ENCODE measurements at places on chromosomes 11 and 22.

DNA sequence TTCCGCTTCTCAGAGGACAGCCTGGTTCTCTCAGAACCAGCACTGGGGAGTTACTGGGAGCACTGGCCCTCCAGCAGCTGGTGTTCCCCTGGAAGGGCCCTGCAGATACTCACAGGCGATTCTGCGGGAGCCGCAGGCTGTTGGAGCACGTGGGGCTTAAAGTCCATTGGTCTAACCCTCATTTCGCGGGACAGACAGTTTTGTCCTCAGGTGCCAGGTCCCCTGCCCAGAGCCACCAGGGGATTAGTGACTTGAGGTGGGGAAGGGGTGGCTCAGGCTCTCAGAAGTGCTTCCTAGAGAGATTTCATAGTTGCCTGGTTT is 53.9 kb downstream of the CACNA1I start:
- no peak for DNase-seq

DNA sequence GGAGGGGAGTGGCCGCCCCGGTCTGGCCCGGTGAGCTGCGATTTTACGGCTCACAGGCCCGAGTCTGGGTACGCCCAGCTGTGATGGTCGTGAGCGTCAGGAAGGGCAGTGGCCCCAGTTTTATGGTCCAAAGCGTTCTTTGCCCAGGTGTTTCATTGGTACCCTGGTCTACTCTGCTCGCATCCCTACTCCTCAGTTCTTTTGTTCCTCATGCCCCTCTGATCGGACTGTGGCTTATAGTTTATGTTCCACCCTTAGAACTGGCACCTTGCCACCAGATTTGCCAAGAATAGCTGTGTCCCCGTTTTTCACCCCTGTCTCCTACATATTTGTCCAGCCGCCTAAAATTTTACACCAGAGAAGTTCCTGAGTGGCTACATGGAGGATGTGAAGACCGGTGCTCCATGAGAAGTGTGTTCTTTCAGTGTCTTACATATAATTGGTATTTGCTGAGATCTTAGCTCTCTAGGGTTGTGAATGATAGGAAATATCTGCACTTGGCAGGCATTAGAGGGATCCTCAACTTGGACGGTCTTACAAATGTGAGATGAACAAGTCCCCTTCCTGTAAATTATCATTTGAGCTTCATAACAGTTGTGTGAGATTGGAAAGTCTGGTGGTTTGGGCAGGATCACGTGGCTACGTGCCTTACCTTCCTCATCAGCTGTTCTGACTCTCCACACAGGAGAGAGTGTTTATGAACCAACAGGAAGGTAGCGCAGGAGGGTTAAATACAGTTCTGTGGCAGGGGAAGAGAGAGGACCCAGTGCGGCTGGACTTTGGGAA is 1.1 kb downstream of the PANX1 start:
- no peak for DNase-seq

- DNase-seq, result no peak
These were observed 1252.0 kb downstream of the LRRC4C start for GRCh38 chr11:40207416-40207815.

DNA sequence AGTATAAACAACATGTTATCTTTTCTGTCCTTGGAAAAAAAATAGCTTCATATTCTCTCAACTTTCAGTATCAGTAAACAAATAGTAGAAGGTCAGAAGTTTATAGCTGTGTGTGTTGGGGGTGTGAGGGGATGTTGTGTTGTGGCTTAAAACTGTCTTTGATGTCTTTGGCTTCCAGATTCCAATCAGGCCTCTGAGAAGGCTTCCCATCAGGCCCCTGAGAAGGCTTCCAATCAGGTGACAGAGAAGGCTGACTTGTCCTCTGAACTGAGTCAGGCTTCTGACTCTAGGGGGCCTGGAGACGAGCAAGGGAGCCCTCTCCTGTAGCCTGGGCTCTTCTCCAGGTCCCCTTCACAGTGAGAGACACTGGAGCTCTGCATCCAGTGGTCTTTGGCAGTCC is 9.3 kb downstream of the MTFP1 start:
- no peak for DNase-seq

DNA sequence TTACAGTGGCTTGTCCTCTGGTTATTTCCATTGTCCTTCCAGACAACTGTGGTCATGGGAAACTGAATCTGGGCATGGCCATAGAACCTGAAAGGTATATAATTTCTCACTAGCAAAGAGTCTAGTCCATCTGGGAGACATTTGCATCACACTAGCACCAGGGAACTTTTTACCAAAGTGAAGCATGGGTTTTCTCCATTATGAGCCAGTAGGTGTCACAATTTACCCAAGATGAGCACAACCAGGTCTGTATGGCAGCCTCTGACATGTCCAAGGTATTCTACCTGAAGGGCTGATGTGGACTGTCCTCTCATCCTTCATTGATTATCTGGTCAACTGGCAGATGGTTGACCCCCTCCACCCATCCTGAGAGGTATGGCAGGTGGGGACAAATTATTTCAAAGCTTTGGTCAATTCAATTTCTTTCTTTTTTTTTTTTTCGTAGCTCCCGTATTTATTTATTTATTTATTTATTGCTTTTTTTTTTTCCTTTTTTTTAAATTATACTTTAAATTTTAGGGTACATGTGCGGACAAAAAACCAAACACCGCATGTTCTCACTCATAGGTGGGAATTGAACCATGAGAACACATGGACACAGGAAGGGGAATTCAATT is 425.9 kb downstream of the TMEM135 start:
- peak; percentile 10 for DNase-seq

DNA sequence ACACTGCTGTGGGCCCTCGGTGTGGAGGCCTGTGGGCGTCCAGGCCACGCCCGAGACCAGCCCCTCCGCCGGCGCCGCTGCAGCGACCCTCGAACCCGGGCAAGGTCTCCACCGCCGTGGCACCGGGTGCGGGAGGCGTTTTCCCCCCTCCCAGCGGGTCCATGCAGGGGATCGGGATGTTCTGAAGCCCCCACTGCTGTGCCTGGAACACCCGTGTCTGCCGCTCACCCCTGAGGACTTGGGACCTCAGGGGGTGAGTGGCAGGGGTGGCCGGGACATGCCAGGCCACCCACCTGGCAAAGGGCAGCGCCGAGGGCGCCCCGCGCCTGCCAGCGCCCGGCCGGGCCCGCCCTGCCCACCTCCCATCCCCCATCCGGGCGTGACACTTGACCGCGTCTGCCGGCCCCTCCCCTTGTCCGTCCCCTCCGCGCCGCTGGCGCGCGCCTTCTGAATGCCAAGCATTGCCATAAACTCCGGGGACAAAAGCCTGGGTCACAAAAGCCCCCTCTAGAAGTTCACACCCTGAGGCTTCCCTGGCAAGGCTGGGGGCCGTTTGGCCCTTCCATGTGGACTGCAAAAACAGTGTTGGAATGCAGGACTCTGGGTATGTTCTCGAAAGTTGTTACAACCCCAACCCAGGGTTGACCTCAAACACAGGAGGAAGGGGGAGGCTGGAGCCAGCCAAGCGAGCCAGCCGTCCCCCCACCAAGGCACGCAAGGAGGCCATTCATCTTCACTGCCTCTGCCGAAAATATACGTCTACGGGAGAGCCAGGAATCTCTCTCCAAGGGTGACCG is 819 bp upstream of the KCNQ1OT1 start:
- DNase-seq, result no peak

- no peak for DNase-seq
These were observed 85.4 kb downstream of the WNT7B start for GRCh38 chr22:45891471-45891995.

GRCh38 chr22:24181088-24181995 is at the start of gene SUSD2:
Gene SUSD2 (plus strand): TSS chr22:24181487. CDS start chr22:24181520, 33 bp downstream.
- no peak for DNase-seq

GRCh38 chr11:68021167-68021787 is 9.2 kb upstream of the NDUFS8 start:
- DNase-seq, result no peak

DNA sequence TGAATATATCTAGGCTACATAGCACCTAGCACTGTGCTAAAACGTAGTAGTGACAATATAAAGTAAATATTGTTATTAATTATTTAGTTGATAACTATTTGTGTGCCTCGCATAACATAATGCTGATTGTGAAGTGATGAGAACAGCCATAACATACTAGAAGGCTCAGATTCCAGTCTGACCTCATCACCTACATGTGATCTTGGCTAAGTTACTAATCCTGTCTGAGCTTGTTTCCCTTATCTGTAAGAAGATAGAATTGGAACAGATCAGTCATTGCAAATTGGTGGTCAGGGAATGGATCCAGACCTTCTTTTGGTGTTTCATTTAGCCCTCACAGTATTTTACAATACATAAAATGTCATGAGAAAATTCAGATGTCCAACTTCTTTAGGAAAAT is 103.4 kb upstream of the SEZ6L start:
- no peak for DNase-seq

DNA sequence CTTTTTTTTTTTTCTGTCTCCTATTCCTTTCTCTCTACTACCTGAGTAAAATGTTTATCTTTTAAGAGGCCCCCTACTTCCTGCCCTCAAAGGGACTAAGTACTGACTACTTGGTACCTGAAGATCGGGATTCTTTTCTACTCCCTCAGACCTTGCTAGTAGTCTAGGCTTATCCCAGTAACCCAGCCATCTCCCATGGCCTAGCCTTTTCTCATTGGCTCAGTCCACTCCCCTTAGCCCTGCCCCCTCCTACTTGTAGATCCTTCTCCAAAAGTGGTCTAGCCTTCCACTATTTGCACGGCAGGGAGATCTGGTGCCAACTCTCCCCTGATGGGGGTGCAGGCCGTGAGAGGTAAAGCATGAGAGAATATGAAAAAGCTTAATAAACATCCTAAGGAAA is 133.7 kb downstream of the RCN1 start:
- no peak for DNase-seq

- DNase-seq, result no peak
These were observed 165.9 kb downstream of the NAV2 start for GRCh38 chr11:19878520-19878919.

- no peak for DNase-seq
These were observed 6.2 kb upstream of the MAPK1 start for GRCh38 chr22:21873619-21874018.

DNA sequence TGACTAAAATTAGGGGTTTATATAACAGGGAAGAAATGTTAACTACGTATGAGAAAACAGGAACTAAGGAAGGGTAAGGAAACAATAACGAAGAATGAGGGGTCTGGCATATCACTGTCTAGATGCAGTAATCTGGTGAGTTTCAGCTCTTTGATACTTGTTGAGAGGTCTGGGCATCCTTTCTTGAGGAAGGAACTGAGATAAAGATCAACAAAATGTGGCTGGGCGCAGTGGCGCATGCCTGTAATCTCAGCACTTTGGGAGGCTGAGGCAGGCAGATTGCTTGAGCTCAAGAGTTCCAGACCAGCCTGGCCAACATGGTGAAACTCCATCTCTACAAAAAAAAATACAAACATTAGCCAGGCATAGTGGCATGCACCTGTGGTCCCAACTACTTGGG is 2.7 kb downstream of the DCDC1 start:
- no peak for DNase-seq

DNA sequence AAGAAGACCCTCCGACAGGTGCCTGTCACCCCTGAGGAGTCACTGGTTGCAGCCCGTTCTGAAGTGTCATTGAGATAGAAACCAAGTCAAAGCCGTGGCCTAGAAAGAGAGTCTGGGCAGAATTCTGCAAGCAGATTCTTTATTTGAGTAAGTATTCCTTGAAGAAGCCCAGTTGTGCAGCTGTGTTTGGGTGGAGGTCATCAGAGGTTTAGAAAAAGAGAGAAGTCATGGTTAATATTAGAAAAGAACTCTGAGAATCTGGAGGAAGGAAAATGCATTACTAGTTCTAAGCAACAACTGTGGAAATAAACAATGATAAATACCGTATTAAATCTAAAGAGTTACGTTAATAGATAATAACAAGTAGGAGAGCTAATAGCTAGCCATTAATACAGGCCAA is 118.8 kb upstream of the KIRREL3 start:
- DNase-seq, result no peak

- no peak for DNase-seq
These were observed 3.9 kb downstream of the ABTB2 start for GRCh38 chr11:34353881-34354280.

DNA sequence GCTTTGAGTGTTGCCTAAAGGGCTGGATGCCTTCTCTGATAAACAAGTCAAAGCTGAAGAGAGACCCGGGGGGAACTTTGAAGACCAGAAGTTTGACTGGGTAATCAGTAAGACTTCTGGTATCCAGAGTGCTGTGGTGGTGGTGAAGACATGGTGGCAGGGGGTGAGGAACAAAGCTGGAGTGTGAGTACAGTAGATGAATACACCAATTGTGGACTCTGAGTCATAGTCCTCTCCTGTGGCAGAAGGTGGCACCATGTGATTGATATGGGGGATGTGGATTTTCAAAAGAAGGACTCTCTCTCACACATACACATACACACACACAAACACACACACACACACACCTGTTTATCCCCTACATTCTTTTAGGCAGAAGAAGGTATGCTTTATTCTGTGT is 12.3 kb downstream of the MS4A6A start:
- DNase-seq, result no peak

- peak; percentile 27 for DNase-seq
These were observed 1477.8 kb downstream of the FAM181B start for GRCh38 chr11:81255895-81256294.

DNA sequence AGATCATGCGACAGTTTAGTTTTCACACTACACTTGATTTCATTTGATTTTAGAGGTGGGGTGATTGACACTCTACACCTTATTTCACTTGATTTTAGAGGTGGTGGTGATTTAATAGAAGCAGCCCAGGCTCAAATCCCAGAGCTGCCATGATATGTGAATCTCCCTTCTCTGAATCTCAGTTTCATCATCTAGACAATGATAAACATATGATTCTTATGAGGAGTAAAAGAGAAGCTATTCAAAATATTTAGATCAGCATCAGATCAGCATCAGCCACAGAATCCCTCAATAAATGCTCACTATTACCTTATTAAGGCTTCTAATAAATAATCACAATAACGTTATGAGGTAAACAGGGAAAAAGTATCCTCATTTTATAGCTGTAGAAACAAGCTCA is 98.8 kb downstream of the MSANTD4 start:
- no peak for DNase-seq

GRCh38 chr22:26139310-26139709 is 30.0 kb upstream of the SEZ6L start:
- no peak for DNase-seq

DNA sequence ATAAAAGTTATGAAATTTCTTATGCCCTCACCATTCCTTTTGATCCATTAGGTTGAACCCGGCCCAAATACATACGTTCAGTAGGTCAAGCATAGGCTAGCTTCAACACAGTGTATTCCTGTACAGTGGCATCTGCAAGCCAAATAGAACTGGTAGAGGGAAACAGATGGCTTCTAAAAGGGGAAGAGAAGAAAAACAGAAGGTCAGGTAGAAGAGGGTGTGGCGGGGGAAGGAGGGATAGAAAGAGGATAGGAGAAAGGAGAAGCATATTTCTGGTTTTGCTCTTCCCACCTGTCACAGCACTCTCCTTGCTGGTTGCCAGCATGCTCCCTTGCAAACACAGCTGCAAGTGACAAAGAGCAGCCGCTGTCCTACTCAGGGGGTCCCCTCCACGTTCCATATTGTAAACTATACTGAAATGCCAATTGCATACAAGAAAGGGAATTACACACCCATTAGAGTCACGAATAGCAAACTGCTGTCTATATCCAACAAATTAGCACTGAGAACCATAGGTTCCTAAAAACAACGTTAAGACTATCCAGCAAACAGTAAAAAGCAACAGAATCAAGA is 71.8 kb downstream of the PHF21A start:
- no peak for DNase-seq

- no peak for DNase-seq
These were observed 83.2 kb upstream of the POU2AF2 start for GRCh38 chr11:111162305-111162704.
